ENCODE measurements at places on chromosomes 7 and 10.

GRCh38 chr7:98423043-98423442 lies 22.2 kb upstream of the BAIAP2L1 start:
- DNase-seq, result no peak

DNA sequence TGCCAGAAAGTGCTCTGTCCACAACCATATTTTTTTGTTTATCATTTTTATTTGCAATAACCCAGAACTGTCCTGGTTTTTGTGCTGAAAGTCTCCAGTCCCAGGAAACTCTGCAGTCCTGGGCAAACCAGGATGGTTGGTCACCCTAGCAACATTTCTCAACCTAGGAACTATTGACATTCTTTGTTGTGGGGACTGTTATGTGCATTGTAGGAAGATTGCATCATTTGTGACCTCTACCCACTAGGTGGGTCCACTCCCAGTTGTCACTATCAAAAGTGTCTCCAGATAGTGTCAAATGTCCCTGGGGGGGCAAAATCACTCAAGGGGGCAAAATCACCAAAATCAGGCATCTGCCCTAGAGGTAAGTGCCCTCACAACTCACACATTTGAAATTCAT lies 14.0 kb upstream of the SRI start:
- DNase-seq, result no peak

- DNase-seq, result no peak
Observed at GRCh38 chr10:62266611-62267010, 2.0 kb downstream of the RTKN2 start.

DNA sequence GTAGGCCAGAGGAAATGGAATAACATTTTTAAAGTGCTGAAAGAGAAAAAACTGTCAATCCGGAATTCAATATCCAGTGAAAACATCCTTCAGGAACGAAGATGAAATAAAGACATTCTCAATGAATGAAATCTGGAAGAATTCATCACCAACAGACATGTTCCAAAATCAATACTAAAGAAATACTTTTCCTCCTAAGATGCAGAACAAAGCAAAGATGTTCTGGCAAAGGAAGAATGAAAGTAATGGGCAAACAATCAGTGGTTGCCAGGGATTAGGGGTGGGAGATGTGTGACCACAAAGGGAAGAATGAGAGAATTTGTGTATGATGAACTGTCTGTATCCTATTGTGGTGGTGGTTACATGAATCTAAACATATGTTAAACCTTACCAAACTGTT lies 52.8 kb upstream of the EEPD1 start:
- no peak for DNase-seq

- DNase-seq, result no peak
Observed at GRCh38 chr10:96645191-96645721, 58.4 kb upstream of the TM9SF3 start.

Data from head of caudate nucleus (tissue), 42 donors.